ENCODE measurements at places on chromosomes 7 and 10.

DNA sequence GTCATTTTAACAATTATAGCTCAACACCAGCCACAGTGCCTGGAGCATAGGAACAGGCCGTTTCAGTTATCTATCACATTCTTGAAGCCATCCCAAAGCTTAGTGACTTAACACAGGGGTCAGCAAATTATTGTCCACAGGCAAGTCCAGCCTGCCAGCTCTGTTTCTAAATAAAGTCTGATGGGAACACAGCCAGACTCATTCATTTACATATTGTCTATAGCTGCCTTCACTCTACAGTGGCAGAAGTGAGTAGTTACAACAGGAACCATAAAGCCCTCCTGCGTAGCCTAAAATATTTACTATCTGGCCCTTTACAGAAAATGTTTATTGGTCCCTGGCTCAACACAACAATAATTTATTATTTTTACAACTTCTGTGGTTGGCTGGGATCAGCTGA lies 407.5 kb upstream of the AUTS2 start:
- DNase-seq, result no peak

DNA sequence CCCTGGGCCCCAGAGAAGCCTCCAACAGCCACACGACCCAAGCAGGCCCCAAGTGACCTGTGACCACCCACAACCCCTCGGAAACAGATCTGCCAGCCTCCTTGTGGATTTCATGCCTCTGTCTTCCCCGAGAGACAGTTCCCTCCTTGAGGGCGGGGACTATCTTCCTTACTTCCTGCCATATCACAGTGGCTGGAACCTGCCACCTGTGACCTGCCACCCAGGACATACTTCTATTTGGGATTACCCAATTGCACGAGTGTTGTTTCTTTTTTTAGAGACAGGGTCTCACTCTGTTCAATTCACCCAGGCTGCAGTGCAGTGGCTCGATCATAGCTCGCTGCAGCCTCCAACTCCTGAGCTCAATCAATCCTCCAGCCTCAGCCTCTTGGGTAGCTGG lies 25.9 kb downstream of the TNRC18 start:
- no peak for DNase-seq

GRCh38 chr7:110564246-110564645 lies 526.7 kb upstream of the LRRN3 start:
- no peak for DNase-seq

- DNase-seq, result no peak
Measured at GRCh38 chr10:62527019-62527827, 153.1 kb downstream of the ZNF365 start.

DNA sequence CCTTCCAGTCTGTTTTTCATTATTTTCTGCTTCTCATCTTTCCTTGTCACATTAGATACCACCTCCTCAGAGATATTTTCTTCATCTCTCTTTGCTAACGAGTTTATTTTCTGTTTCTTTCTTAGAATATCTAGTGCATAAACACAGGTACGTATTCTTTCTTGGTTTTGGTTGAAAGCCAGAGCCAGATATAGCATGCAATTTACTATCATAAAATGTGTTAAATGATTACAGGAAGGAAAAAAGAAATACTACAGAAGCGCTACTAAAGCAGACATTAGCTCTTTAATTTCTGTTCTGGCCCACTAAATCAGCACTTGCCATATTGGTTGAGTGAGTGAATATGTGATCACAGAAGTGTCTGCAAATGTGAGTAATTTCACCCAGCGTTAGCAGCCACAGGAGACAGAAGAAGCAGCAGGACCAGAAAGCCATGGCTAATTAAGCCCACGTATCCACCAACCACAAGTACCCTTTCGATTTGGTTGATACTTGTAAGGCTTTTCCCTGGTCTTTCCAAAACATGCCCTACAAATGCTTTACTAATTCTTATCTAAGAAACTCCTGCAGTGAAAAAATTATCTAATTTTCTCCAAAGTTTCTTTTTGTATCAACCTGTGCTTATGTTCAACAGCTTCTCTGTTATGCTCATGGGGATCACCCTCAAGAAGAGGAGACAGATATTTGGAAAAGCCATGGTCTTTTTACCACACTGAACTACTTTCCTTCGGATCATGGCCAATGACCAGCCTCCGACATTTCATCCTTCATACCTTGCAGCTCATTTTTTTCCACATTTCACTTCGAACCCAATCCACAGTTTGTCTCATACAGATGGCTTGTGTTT lies 23.1 kb upstream of the MACC1 start:
- DNase-seq, result no peak

DNA sequence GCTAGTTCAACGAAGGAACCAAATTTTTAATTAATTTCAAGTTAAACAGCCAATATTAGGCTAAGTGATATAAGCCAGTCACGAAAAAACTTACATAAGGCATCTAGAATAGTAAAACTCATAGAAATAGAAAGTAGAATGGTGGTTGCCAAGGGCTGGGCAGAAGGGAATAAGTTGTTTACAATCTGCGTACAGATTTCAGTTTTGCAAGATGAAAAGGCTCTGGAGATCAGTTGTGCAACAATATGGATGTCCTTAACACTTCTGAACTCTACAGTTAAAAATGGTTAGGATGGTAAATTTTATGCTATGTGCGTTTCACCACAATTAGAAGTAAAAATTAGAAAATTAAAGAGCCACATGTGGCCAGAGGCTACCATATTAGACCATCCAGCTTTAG lies 13.3 kb downstream of the SCRN1 start:
- DNase-seq, result no peak

- DNase-seq, result no peak
Measured at GRCh38 chr7:80902716-80903308, 16.0 kb downstream of the SEMA3C start.

- no peak for DNase-seq
Measured at GRCh38 chr7:26185844-26186180, 14.7 kb downstream of the HNRNPA2B1 start.

DNA sequence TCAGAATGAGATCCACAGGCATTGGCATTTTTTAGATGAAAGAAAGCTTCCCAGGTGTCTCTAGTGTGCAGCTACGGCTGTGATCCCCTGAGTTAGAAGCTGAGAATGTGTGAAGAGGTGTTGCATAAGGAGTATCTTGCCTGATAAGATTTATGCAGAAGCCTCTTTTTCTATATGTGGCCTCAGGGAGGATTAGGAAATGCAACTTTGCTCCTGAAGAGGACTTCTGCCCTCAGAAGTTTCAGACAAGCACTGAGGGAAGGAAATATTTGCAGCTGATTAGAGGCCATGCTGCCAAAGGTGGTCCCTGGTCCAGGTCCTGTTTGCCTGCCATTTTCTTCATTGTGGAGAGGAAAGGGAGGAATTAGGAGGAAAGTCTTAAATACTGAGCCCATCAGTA lies 551.8 kb downstream of the PHTF2 start:
- DNase-seq, result no peak

Data from activated T-helper 1 cell treated with anti-CD3 and anti-CD28 coated beads, Interleukin-12 subunit alpha, Interleukin-12 subunit beta, Interleukin-2, Interleukin-4 antibody, amounts not matched to agents 30 ng/mL and 10 ng/mL and 1 ng/mL, durations not matched to agents 14 hours and 24 hours and 36 hours (primary cell).